Stomach (tissue), 19 donors: ENCODE measurements at places on chromosomes 6 and 20. TPM values are rescaled to one million over a fixed set of nuclear protein-coding genes. Genes with fewer than 3 reads are reported as not detected.

DNA sequence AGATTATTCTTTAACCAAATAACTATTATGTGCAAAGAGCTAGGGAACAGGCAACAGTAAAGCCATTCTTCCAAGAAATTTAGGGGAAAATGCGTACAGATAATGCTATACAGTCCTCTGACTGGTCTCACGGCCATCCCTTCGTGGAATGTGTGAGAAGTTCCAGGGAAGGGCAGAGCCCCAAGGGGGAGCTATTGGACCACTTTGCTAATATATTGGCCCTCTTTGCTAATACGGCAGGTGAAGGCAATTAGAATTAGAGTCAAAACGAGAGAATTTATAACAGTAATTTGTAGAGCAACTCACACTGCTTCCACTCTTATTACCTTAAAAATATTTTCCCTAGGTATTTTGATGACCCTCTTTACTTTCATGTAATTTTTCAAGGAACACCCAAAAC lies 140.4 kb downstream of the IMPG1 start:
- H3K4me1 ChIP-seq = peaks cover 6% of the 10 kb centered on the region
- H3K27ac ChIP-seq = no peak overlapping the region
- H3K27me3 ChIP-seq = peaks cover 9% of the 10 kb centered on the region
- peak; percentile 47 for DNase-seq

GRCh38 chr20:39773380-39774000 lies 811.3 kb downstream of the DHX35 start:
- no peak for DNase-seq
- H3K27ac ChIP-seq = no peak overlapping the region
- peaks cover 11% of the 10 kb centered on the region for H3K4me1 ChIP-seq
- H3K27me3 ChIP-seq = no peaks in the 10 kb centered on the region

The BPI gene
- 4.8 TPM for total RNA-seq

The GABRR1 gene
- not detected for total RNA-seq

The RFX6 gene
- not detected for total RNA-seq

The SGK1 gene
- 347 TPM for total RNA-seq
